ENCODE measurements at places on chromosomes 2 and 18.

DNA sequence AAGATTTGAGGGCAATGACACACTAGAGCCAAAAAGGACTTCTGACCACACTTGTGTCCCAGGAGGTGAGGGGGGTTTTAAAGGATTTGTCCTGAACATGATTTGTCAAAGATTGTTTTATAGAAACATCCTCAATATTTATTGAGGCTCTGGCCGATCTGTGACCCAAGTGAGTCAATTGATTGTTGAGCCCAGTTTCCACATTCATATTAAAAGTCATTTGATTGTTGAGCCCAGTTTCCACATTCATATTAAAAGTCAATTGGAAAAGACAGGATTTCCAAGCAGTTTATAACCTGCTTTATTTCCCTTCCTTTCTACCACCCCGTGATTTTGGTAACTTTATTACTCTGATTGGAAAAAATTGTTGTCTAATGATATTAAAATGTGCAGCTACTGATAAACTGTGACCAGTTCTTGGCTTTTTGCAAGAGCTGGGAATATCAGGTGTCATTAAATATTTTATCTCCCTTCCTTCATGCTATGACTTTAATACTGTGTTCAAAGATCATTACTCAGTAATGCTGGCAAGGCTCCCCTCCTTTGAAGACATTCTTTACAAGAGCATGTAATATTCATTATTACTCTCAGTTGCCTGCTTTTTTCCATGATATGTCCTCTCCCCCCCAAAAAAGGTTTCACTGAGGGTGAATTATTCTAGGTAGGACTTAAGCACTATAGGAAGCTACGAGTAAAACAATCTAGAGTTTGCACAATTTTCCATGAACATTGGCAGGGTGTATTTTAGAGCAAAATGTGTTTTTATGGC, 75.3 kb downstream of the HRH4 start:
- DNase-seq = no peak

DNA sequence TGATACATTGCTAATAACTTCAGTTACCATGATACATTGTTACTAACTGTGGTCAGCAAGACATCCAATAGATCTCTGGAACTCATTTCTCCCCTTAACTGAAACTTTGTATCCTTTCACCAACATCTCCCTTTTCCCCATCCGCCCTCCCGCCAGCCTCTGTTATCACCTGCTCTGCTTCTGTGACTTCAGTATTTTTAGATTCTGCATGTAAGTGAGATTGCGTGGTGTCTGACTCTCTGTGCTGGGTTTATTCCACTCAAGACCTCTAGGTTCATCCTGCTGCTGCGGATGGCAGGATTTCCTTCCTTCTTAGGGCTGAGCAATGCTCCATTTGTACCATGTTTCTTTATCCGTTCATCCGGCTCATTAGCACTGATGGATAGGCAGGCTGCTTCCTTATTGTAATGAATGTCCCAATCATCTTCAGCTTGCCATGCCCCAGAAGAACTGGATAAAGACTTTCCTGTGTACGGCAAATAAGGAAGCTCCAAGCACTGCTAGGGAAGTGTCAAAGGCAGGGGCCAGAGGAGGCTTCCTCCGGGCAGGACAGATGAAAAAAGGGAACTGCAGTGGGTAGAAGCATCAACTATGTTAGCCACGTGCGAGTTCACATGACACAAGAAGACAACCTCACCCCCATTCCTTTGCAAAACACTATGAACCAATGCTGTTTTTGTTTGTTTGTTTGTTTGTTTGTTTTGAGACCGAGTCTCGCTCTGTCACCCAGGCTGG, 113.4 kb downstream of the EIPR1 start:
- DNase-seq = no peak

GRCh38 chr18:73009691-73010090, 141.9 kb upstream of the NETO1 start:
- no peak for DNase-seq

DNA sequence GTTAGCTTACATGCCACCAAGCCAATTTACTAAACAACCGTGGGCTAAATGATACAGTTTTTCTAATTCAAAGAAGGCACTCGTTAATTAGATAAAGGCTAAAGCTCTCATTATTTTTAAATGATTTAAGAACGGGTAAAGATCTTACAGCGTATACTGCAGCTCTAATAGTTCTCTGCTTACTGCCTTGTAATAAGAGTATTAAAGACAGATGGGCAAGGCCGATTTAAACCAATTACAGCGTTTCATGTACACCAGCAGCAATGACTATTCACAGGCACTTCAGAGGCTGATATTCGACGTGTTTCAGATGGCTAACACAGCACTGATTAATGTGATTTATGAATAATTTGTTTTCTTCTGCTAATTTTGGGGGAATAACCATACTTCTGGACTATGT, 259.3 kb downstream of the ZNF407 start:
- no peak for DNase-seq

GRCh38 chr2:42796427-42797248, 4.3 kb upstream of the HAAO start:
- DNase-seq = no peak

GRCh38 chr2:21759819-21760218, 636.1 kb downstream of the TDRD15 start:
- no peak for DNase-seq

DNA sequence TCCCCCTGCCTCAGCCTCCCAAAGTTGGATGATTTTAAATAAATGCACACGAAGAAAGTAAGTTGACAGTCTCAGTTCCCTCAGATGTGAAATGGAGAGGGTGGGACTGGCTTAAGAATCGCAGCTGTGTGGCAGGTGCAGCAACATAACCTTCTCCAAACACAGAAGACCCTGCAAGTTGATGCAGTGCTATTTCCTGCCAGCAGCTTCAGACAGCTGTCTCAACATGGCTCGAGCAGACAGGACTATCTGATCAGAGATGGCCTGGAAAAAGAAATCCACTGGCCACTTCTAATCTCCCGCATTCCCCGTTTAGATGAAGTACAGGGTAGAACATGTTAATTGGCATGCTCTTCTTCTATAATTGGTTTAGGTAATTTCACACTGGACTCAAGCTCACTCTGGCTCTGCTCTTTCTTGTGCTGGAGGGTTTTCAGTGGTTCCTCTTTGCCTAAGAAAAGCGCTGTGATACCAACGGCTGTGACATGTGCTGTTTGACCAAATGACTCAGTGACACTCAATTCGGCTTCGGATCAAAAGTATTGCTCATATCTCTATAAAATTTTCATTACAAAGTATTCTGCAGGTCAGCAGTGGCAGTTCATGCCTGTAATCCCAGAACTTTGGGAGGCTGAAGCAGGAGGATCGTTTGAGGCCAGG, 40.2 kb downstream of the MYOM1 start:
- no peak for DNase-seq

DNA sequence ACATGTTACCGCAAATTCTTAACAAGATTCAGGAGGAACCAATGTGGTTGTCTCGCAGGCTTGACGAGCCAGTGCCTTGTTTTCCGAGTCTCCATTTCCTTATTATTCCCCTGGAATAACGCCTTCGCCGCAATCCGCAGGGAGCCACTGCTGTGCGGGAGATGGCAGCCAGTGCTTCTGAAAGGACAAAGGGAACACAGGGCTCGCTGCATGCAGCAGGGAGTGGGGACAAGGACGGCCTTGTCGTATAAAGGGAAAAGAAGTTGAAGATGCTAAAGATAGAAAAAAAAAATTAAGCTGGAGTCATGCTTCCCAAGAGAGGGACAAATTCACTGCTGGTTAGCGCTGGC, 221.4 kb downstream of the NDUFA10 start:
- no peak for DNase-seq

- DNase-seq = no peak
These were observed 141.1 kb downstream of the DOCK10 start for GRCh38 chr2:224901121-224901676.

DNA sequence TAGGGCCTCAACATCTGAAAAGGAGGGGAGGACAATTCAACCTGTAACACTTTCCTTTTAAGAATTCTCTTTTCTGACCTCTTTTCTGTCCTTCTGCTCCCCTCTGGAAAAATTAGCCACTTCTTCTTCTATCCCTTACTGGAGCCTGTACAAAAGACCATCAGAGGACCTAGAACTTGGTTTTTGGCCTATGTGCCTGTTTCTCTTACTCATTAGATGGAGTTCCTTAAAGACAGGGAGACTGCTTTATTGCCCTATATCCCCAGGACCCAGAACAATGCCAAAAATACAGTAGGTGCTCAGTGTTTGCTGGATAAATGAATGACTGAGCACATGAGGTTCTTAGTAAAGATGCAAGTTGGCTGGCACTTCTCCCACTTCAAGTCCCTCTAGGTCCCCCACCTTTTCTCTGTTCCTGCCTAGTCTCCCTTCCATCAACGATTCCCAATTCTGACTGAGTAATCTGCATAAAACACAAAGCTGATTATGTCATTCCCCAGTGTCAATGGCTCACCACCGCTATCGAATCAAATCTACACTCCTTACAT, 114.2 kb downstream of the DDX1 start:
- no peak for DNase-seq

DNA sequence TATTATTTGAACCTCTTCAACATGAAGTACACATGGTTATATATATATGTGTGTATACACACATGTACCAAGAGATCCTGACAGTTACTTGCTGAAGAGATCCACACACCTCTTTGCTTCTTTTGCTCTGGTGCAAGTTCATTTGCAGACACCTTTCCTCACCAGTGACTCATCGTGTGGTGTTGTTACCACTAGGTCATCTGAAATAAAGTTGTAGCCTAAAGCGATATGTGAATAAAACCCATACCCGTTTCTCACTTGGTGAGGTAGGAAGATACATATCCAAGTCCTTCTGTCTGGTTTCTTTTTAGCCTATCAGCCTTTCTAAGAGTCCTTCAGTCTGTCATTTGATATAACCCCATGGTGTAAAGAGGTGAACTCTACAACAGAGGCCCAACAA, 379.4 kb upstream of the RAB12 start:
- no peak for DNase-seq

GRCh38 chr2:223580951-223581350, 21.2 kb downstream of the SCG2 start:
- no peak for DNase-seq

DNA sequence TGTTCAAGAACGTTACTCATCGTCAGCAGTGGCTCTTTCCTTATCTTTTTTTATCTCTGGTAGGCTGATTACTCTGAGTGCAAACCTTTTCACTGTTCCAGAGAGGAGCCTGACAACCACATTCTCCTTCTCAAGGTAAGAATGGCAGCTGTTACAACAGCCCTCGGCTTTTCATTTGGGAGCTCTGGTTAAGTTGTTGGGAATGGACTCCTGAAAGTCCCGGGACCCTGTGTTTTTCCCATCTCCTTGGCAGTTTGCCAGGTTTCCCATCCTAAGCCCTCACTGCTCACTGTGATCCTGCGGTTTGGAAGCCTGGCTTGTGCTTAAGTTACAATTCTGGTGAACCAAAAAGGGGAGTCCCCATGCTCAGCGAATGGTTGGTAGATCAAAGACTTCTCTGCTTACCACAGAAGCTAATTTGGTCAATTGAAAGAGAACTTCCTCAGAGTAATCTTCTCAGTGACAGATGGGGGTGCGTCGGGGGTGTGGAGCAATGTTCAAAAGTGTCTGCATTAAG, 122.3 kb downstream of the LYPD6B start:
- no peak for DNase-seq

DNA sequence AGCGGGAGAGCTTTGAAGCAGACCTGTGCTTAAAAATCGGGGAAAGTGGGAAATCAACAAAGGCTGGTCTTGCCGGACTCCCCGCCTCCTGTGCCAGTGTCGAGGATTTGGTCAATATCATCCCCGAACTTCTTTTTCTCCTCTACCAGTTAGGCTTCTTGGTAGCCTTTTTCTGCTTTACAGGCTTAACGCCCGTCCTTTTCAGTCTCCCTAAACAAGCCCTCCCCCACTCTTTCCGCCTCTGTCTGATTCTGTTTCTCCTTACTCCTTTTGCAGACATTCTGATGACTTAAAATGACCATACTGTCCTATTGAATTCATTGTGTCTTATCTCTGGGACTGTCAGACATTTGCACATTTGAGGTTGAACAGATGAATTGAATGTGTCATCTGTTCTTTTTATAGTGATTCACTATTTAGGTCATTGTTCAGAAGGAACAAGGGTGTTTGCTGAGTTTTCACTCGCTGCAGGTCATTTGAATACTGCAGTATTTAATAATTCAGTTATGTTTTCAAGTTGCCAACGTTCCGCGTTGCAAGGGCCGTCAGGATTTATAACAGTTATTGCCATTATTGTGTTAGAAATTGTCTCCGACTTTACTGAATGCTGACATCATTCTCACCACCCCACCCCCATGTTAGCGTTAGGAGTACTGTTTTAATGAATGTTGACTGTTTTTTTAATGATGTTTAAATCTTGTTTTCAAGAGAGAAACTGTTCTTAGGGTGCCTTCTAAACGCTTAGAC, 1.1 kb downstream of the ITGAV start:
- DNase-seq = no peak

DNA sequence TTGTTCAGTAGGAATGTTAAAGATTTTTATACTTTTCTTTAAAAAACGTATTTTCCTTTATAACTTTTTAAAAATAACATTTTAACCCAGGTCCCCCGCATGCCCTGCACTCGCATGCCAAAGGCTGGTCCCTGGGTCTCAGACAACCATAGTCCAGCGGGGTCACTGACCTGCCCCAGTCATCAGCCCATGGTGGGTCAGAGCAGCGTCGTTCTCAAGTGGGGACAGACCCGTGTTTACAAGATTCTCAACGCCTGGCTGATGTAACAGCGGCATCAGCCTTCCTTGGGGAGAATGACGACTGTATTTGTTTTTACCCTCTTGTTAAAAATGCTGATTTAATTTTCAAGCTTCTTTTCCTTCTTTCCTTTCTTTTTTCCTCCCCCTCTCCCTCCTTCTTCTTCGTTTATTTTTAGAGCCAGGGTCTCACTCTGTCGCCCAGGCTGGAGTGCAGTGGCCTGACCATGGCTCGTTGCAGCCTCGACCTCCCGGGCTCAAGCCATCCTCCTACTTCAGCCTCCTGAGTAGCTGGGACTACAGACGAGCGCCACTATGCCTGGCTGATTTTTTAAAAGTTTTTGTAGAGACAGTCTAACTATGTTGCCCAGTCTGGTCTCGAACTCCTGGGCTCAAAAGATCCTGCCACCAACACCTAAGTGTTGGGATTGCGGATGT, 1.0 kb upstream of the EFHD1 start:
- no peak for DNase-seq

Data from AG04450 (cell line).